ENCODE measurements at places on chromosomes 3 and 15. TPM values are rescaled to one million over a fixed set of nuclear protein-coding genes. Genes with fewer than 3 reads are reported as not detected.

DNA sequence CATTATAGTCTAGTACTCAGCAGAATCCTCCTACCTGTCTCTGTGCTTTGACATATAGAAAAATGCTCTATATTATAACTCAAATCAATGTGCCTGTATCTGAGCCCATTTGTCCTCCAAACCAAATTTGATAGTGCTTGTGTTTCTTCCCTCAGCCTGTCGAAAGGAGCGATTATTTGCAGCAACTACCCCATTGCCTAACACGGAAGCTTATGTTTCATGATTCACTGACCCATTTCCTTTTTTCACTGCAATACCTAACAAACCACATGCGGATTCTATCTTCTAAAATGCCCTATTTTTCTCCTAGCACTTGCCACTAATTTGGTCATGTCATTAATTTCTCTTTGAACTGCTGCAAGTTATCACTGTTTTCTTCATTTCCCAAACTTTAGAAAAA is 1220.6 kb upstream of the CADM2 start:
- no peaks in the 10 kb centered on the region for H3K36me3 ChIP-seq
- H3K27ac ChIP-seq, result no peak overlapping the region
- H3K27me3 ChIP-seq, result no peaks in the 10 kb centered on the region
- H3K4me1 ChIP-seq, result no peaks in the 10 kb centered on the region
- no peak for DNase-seq

DNA sequence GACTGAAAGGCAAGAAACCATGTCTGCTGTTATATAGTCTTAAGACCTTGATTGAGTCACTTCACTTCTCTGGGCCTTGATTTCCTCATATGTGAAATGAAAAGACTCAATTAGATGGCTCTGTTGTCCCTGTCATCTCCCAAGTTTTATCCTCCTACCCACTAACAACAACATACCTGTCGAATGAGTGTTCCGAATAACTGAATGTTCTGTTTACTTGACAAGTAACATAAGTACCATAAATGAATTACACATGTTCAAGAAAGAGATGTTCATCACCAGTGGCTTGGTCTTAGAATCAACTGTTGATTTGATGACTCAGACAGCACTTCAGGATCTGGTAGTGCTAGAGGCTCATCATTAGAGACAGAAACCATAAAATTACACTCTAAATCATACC is 311.7 kb downstream of the VPS13C start:
- no peaks in the 10 kb centered on the region for H3K4me1 ChIP-seq
- no peaks in the 10 kb centered on the region for H3K27me3 ChIP-seq
- no peaks in the 10 kb centered on the region for H3K36me3 ChIP-seq
- H3K4me3 ChIP-seq, result no peak overlapping the region
- DNase-seq, result no peak
- no peak overlapping the region for H3K27ac ChIP-seq

- no peaks in the 10 kb centered on the region for H3K27me3 ChIP-seq
- H3K27ac ChIP-seq, result no peak overlapping the region
- DNase-seq, result no peak
- no peaks in the 10 kb centered on the region for H3K4me1 ChIP-seq
These were observed 260.7 kb downstream of the ULK4 start for GRCh38 chr3:41701191-41701698.

DNA sequence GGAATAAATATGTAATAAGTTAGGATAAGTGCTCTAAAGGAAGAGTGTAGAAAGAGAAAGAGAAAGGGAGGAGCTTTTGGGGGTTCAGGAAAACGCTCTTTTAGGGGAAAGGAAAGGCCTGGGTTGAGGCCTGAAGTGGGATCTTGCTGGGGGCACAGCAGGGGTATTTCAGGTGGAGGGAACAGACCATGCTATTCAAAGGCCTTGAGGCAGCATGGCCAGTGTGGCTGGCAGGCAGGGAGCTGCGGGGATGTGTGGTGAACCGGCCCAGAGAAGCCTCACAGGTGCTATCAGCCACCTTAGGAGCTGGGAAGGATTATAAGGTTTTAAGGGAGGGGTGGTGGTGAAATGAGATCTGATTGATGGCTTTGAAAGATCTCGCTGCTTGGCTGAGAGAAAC is 66.6 kb downstream of the LINGO1 start:
- no peaks in the 10 kb centered on the region for H3K36me3 ChIP-seq
- H3K27me3 ChIP-seq, result no peaks in the 10 kb centered on the region
- DNase-seq, result no peak
- no peak overlapping the region for H3K4me3 ChIP-seq

DNA sequence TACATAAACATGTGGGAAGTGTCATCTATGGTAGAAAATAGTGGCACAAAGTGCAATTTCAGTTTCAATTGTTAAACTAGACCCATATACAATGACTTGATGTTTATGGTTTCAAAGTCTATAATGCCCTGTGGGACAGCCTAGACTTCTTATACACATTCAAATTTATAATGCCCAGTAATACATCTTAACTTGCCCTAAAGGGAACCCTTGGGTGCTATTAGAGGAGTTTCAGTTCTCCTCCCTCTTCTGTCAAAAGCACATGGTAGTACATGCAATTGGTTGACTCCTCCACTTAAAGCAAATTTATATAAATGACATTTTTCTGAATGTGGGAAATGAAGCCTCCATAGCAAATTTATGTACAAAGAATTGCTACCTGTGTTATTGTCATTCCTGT is 30.2 kb upstream of the OR5K4 start:
- H3K4me1 ChIP-seq, result no peaks in the 10 kb centered on the region
- H3K36me3 ChIP-seq, result no peaks in the 10 kb centered on the region
- no peak overlapping the region for H3K4me3 ChIP-seq
- H3K27me3 ChIP-seq, result no peaks in the 10 kb centered on the region
- DNase-seq, result no peak

DNA sequence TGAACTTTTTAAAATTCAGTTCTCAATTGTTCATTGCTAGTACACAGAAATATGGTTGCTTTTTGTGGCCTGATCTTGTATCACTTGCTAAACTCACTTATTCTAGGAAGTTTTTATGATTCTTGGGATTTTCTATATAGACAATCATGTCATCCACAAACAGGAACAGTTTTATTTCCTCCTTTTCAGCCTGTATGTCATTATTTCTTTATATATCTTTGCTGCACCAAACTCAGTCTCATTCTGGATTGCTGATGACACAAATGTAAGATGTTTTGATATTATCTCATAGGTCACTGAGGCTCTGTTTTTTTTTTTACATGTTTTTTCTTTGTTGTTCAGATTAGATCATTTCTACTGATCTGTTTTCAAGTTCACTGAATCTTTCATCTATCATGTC is 71.7 kb downstream of the TTBK2 start:
- H3K4me3 ChIP-seq, result no peak overlapping the region
- peaks cover 6% of the 10 kb centered on the region for H3K36me3 ChIP-seq
- DNase-seq, result no peak
- no peaks in the 10 kb centered on the region for H3K4me1 ChIP-seq

GRCh38 chr3:156761713-156762451 is 64.3 kb upstream of the LEKR1 start:
- no peaks in the 10 kb centered on the region for H3K27me3 ChIP-seq
- no peaks in the 10 kb centered on the region for H3K36me3 ChIP-seq
- no peak for DNase-seq
- no peak overlapping the region for H3K27ac ChIP-seq
- no peaks in the 10 kb centered on the region for H3K4me1 ChIP-seq
- H3K4me3 ChIP-seq, result no peak overlapping the region

DNA sequence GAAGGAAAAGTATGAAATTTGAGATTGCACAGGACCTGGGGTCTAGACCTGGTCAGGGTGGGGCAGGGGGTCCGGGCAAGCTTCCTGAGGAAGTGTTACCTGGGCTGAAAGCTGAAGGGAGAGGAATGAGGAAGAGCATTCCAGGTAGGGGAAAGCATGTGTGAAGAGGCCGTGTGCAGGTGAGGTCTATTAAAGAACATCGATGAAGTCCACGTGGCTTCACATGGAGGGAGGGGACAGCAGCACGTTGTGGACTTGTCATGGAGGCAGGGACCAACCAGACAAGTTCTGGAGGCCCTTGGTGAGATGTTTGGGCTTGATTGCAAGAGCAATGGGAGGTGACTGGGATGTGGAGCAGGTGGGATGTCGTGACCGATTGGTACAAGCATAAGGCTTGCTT is 47.1 kb downstream of the IDH2 start:
- H3K27me3 ChIP-seq, result no peaks in the 10 kb centered on the region
- H3K36me3 ChIP-seq, result no peaks in the 10 kb centered on the region
- H3K4me3 ChIP-seq, result no peak overlapping the region
- no peak for DNase-seq

DNA sequence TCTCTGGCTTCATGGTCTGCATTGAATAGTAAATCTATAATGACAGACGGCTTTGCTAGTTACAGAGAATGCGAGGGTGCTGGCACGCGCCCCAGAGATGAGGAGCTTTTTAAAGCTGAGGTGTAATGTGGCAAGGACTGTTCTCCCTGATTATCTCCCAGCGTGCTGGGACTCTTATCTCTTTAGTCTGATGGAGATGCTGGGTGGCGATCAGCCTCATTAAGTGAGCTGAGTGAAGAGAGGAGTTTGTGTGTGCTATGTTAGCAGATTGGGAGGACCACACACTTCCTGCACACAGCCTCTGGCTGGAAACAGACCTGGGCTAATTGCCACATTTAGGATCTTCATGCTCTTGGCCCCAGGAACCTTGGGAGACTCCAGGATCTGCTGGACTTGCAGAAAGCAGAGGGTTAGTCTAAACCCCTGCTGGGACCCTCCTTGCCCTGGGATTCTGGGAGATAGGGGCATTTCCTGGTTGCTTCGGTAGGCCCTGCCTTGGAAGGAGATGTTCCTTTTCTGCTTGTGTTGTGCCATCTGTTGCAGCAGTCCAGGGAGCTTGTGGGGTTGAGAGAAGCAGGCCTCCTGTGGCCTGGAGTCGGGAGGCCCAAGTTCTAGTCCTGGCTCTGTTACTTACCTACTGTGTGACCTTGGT is 15.0 kb downstream of the PDIA5 start:
- no peak overlapping the region for H3K4me3 ChIP-seq
- DNase-seq, result no peak
- H3K4me1 ChIP-seq, result no peaks in the 10 kb centered on the region
- no peak overlapping the region for H3K27ac ChIP-seq
- no peaks in the 10 kb centered on the region for H3K27me3 ChIP-seq
- no peaks in the 10 kb centered on the region for H3K36me3 ChIP-seq

GRCh38 chr15:35751413-35752133 is 205.6 kb upstream of the DPH6 start:
- no peak overlapping the region for H3K27ac ChIP-seq
- H3K4me1 ChIP-seq, result no peaks in the 10 kb centered on the region
- H3K36me3 ChIP-seq, result no peaks in the 10 kb centered on the region

- no peaks in the 10 kb centered on the region for H3K4me1 ChIP-seq
- no peaks in the 10 kb centered on the region for H3K27me3 ChIP-seq
- H3K4me3 ChIP-seq, result no peak overlapping the region
- H3K27ac ChIP-seq, result no peak overlapping the region
- no peak for DNase-seq
These were observed 32.3 kb downstream of the PDZRN3 start for GRCh38 chr3:73592154-73593144.

DNA sequence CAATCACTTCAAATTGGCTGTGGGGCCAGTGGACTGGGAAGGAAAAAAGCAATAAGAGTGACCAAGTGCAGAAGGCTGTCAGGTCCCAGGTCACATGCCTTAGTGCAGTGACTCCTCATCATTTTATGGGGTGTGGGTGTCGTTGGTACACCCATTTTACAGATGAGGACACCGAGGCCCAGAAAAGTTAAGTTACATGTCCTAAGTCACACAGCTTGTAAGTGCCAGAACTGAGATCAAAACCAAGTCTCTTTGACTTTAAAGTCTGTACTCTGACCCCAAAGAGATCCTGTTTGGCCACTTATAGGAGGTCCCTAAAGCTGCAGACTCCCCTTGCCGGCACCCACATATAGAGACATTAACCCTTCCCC is 63.0 kb upstream of the POLG start:
- H3K4me3 ChIP-seq, result no peak overlapping the region
- no peak for DNase-seq
- no peak overlapping the region for H3K27ac ChIP-seq
- H3K27me3 ChIP-seq, result peaks cover 26% of the 10 kb centered on the region

DNA sequence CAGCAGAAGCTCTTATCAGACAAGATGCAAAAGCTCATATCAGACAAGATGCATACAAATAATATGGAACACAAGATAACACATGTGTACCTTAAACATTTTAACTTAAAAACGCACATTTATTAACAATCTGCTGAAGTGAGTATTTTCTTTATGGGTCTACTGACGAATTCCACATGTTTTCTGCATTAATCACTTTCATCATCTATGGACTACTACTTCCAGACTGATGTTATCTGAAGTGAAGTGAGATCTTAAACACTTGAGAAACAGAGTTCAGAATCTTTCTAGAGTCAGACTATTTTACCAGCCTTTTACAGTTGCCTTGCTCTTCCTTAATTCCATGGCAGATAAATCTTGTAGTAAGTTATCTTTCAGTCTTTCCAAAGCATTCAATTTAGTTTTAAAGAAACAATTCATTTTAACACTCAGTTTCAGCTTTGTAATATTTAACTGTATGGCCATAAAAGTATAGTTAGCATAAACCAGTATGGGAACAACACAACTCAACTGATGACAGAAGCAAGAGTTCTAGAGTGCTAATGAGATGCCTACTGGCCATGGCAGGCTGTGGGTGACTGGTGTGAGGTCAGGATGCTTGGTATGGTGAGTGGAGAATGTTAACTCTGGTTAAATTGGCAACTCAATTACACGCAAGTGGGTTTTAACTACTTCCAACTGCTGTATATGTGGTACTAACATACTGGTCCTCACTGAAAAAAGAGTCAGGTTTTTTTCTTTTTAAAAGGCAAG is 9.8 kb downstream of the CMTM6 start:
- no peak overlapping the region for H3K4me3 ChIP-seq
- DNase-seq, result no peak
- H3K4me1 ChIP-seq, result peaks cover 29% of the 10 kb centered on the region
- no peak overlapping the region for H3K27ac ChIP-seq
- H3K36me3 ChIP-seq, result peaks cover 40% of the 10 kb centered on the region

DNA sequence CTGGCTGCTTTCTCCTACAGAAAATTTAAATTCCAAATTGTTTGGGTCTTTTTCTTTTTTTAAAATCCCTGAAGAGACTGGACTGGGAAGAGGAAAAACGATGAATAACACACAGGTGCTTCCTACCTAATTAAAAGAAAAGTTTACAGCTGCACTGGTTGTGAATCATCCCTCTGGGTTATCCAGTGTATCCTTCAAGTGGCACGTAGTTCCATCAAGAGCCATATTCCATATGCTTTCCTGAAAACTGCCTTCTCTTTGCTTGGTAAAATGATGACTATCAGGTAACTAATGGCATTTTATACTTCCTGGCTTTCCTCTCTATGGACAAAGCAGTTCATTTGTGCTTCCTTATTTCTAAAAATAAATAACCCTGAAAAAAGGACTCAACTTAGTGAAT is 123.2 kb downstream of the MAGI1 start:
- H3K27ac ChIP-seq, result no peak overlapping the region
- H3K4me1 ChIP-seq, result no peaks in the 10 kb centered on the region
- DNase-seq, result no peak
- no peak overlapping the region for H3K4me3 ChIP-seq

- no peaks in the 10 kb centered on the region for H3K36me3 ChIP-seq
These were observed 47.0 kb upstream of the ACKR4 start for GRCh38 chr3:132549890-132550578.

- no peaks in the 10 kb centered on the region for H3K27me3 ChIP-seq
- no peak for DNase-seq
- no peak overlapping the region for H3K27ac ChIP-seq
- peaks cover 23% of the 10 kb centered on the region for H3K36me3 ChIP-seq
- H3K4me1 ChIP-seq, result no peaks in the 10 kb centered on the region
- H3K4me3 ChIP-seq, result no peak overlapping the region
These were observed 8.0 kb downstream of the CCDC14 start for GRCh38 chr3:123952844-123953520.

CHRNA7 gene
- not detected for total RNA-seq

NR1I2 gene
- total RNA-seq, result 0.20 TPM

OXTR gene
- total RNA-seq, result 0.17 TPM

SPINK8 gene
- not detected for total RNA-seq

MYLK gene
- total RNA-seq, result 2.9 TPM

SEMA3B gene
- total RNA-seq, result 1.7 TPM

CEP19 gene
- total RNA-seq, result 1.9 TPM

GOLGA8R gene
- total RNA-seq, result 0.69 TPM

MLH1 gene
- total RNA-seq, result 34.5 TPM
